ENCODE measurements at places on chromosomes 16 and 17.

GRCh38 chr17:29560316-29560715, 6.5 kb downstream of the ABHD15 start:
- no peak for DNase-seq

DNA sequence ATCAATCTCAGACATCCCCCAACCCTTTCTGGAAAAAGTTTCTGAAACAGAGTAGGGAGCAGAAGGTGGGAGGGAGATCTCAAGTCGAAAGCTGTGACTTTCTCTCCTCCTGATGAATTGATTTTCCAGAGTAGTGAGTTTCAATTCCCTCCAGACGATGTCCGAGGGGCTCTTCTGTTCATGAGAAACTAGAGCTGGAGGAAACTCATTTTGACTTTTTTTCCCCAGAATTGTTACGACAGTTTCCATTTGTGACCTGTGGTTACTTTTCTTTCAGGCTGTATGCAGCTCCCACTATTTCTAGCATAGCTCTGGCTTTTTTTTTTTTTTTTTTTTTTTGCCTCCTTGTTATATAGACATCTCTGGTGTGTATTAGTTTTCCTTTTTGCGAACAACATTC, 422.1 kb upstream of the SALL1 start:
- DNase-seq = no peak

DNA sequence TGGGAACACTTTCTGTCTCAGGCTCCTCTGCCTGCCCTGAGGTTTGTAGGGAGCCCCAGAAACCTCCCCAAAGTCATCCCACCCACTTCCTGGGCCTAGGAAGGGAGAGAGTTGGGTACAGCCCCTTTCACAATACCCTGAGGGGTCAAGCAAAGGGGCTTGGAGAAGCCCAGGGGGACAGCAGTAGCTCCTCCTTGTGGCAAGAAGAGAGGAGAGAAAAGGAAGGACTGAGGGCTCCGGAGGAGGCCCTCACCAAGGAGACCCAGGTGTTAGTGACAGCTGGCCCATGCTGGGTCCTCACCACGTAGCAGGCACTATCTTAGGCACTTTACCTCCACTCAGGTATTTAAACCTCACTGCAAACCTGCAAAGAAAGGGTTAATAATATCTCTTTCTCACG, 112.8 kb downstream of the IRX5 start:
- DNase-seq = no peak

DNA sequence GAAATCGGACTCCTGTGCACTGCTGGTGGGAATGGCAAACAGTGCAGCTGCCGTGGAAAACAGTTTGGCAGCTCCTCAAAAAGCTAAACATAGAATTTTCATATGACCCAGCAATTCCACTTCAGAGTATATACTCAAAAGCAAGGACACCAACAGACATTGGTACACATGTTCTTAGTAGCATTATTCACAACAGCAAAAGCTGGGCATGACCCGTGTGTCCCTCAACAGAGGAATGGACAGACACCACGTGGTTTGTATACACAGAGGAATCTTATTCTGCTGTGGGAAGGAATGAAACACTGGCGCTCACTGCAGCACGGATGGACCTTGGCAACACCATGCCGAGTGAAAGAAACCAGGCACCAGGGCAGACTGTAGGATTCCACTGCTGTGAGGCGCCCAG, 16.0 kb downstream of the NPTX1 start:
- no peak for DNase-seq

DNA sequence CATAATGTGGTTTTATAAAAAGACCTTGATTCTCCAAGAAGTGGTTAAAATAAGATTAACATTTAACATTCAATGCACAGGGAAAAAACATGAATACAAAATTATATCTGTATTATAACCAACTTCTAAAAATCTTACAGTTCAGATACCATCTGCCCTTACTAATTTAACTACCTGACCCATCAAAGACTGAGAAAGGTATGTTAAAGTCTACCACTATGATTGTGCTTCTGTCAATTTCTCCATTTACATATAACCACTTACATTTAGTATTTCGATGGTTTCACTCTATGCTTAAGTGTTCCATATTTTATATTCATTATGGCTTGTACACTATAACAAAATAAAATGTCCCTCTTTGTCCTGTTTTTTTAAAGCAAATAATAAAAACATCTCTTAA, 14.6 kb downstream of the AP1G1 start:
- no peak for DNase-seq

DNA sequence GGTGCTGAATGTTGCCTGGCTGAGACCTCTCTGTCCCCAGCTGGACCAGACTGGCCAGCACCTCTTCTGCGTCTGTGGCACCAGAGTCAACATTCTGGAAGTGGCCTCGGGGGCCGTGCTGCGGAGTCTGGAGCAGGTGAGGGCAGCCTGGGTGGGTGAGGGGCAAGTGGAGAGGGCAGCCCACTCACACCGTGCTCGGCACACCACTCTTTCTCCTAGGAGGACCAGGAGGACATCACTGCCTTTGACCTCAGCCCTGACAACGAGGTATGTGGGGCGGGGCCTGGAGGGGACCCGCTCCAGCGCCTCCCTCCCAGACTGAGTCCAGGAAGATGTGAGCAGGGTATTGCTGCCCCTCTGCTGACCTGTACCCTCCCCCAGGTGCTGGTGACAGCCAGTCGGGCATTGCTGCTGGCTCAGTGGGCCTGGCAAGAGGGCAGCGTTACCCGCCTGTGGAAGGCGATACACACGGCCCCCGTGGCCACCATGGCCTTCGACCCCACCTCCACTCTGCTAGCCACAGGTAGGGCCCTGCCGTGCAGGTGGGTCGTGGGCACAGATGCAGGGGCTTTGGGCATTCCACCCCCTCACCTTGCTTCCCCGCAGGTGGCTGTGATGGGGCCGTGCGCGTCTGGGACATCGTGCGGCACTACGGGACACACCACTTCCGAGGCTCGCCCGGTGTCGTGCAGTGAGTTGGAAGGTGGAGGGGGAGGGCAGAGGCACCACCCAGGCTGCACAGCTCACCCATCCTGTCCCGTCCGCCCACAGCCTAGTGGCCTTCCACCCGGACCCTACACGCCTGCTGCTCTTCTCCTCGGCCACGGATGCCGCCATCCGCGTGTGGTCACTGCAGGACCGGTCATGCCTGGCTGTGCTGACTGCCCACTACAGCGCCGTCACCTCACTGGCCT, 2.6 kb downstream of the TBL3 start:
- no peak for DNase-seq

GRCh38 chr17:78661093-78661770, 84.0 kb upstream of the DNAH17 start:
- no peak for DNase-seq

GRCh38 chr17:35748979-35749378, 4.1 kb downstream of the GAS2L2 start:
- no peak for DNase-seq

DNA sequence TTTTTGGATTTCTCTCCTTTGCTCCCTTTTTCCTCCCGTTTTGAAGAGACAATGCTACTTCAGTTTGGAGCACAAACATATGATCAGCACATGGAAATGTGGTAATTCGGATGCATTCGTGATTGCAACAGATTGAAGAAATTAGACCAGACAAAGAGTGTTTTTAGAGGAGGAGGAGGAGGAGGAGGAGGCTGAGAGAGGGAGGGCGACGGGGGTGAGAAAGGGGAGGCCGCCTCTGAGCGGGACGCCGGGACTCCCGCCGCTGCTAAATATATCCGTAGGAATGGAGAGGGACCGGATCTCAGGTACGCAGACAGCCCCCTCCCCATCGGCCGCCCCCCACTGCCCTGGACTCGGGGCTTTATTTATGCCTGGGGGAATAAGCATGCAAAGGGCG, 179.3 kb downstream of the SEC14L1 start:
- DNase-seq = no peak

DNA sequence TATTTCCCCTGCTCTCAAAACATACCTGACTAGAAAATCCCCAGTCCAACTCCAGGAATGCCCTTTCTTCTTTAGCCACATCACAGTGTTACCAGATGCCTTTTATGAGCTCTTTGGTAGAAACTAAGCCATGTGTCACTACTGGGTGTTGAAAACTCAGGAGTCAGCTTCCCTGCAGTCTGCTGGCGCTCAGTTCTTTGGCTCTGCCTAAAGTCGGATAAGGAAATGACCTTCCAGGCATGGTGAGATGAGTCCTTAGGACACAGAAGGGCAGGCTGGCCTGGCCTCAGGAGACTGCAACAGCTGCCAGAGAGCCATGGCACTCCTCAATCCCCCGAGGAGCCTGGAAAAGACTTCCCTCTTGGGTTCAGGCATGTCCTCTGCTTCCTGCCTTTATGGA, 89.1 kb downstream of the CDH13 start:
- no peak for DNase-seq

- DNase-seq = no peak
These were observed 46.5 kb upstream of the ATP2A3 start for GRCh38 chr17:4010754-4011153.

DNA sequence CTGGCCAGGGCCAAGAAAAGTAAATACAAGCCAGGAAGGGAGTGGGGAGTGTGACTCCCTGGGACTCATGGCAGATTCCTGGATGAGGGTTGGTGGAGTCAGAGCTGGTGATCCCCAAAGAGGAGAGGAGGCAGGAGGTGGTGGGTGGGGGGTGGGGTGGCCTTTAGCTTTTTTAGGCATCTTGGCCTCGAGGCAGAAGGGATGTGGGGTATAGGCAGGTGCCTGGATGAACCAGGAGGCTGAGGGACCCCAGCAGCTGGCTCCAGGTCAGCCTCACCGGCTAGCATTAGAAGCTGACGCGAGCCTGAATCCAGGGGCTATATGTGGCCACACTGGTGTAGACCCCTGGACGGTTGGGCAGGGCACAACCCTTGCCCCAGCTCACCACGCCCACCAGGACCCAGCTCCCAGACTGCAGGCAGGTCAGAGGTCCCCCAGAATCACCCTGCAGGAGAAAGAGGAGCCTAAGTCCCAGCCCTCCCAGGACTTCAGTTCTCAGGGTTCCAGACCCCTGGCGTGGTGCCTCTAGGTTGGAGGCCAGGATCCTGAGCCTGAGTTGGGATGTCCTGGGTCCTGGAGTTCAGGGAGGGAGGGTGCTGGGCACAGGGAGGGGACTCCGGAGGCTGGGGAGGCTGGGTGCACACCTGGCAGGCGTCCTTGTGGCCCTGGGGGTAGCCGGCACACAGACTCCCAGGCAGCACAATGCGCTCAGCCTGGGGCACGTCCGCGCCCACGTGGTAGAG, 2.8 kb downstream of the PRSS33 start:
- no peak for DNase-seq

GRCh38 chr16:6573577-6573976, 759.1 kb upstream of the RBFOX1 start:
- DNase-seq = peak; percentile 67

DNA sequence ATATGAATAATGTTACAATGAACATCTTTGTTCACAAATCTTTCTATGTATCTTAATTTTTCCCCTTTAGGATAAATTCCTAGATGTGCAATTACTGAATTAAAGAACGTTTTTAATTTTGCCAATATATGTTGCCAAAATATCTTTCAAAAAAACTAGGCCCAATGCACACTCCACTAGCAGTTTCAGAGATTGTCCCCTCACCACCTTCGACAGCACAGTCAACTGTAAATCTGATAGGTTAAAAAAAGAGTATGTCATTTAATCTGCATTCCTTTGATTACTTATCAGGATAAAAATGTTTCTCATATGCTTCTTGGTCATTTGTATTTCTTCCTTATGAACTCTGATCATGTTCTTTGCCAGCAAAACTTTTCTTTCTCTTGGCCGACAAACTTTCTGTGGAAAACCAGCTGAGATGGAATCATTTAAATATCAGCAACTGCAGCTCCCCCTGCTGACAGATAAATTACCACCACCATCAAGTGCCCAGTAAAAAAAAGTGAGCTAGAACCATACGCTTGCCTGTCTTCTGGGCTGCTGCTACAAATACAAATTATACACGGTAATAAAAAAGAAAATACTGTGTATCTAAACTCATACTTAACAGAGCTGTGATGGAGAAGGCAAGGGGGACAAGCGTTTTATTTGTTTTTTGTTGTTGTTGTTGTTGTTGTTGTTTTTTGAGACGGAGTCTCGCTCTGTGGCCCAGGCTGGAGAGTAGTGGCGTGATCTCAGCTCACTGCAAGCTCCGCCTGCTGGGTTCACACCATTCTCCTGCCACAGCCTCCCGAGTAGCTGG, 19.6 kb upstream of the KANSL1 start:
- DNase-seq = peak; percentile 2

DNA sequence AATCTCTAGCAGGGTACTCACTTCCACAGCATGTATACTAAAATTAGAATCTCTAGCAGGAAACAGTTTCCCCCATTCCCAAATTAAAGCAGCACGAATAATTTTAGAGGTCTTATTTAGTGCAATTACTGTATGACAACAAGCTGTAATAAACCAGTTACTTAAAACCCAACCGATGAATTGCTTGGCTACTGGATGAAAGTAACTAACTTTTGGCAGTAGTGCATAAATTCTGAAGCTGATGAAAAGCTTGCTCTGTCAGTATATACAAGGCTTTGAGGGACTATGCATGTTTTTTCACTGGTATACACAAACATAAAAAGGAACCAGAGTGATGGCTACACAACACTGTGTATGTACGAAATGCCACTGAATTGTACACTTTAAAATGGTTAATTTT, 89.4 kb downstream of the CFDP1 start:
- DNase-seq = no peak

DNA sequence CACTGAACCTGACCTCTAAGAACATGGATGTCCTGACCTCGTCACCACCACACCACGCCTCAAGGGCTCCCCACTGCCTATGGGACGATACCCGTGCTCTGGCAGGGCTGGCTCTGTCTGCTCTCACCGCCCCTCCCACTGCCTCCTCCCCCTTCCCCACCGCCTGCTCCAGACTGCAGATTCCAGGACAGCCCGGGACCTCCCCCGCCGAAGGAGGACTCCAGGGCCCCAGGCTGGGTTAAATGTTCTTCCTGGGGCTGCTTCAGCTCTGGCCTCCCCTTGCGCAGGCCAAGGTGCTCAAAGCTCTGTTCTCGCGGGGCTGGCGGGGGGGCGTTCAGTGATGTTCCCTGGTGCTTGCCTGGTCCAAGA, 3.1 kb downstream of the NPW start:
- no peak for DNase-seq

DNA sequence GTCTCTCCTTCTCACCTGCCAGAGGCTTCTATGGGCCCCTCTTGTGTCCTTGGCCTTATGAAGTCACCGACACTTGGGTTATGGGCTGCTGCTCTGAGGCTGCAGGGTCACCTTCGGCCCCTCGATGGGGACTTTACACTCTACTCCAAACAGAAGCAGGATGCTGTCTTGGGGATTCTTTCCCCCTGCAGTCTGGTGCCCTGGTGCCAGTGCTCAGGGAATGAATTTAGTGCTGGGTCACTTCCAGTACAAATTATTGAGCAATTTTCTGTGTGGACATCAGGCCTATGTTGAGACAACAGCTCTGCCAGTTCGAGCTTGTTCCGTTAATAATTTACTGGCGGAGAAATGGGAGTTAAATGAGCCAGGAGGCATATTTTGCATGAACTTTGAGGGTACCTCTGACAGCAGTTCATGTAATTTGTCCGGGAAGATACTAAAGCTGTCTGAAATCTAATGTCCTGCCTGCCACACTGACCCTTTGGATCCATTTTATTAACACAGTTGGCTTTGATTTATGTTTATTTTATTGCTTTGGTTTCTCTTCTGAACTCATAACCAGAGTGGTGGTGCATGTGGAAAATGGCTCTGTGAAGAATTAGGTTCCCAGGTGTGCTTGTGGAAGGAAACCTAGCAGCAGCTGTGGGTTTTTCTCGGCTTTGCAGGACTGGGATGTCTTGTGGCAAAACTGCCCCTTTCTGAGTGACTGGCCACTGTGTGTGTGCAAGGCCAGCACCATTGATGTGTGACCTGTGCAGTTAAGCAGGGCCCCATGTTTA, 34.1 kb upstream of the DHX8 start:
- no peak for DNase-seq
